C1 segment of cervical spinal cord (tissue), 14 donors: ENCODE measurements at places on chromosomes 16 and 17.

DNA sequence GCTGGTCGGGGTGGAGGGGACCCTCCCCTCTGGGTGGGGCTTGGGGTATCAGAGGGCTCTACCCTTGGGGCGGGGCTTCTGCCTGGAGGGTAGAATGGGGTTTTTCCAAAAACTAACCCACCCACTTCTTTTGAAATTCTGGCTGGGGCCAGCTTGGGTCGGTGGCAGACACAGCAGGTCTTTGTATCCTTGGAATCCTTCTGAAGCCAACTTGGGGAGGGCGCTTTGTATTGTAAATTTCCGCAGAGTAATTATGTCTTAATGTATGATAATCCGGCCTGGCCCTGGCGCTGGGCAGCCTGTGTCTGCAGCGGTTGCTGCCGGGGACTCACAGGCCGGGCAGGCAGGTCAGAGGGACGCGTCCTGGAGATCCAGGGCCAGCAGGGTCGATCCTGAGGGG, 33.9 kb upstream of the GSE1 start:
- DNase-seq, result no peak

GRCh38 chr17:20210614-20211013, 201.5 kb downstream of the SPECC1 start:
- DNase-seq, result no peak

- DNase-seq, result no peak
Observed at GRCh38 chr16:66372078-66372897, 5.8 kb downstream of the CDH5 start.

DNA sequence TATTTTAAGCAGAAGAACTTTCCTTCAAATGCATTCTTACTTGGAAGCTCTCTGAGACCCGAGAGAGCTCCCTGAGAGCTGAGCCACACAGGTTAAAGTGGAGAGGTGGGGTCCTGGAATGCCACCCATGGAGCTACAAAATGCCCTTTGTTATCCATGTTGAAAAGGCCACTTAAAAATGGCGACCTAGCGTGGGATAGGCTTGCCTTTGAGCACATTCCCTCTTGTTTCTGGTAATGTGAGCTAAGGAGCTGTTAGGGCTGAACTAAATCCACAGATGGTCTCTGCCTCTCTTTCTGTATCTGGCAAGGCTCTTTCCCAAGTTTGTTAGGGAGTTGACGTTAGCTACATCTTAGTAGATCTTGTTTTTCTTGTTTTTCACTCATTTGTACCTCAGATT, 171.6 kb downstream of the SNX29 start:
- DNase-seq, result no peak

- no peak for DNase-seq
Observed at GRCh38 chr16:55489119-55489955, 10.3 kb downstream of the MMP2 start.

DNA sequence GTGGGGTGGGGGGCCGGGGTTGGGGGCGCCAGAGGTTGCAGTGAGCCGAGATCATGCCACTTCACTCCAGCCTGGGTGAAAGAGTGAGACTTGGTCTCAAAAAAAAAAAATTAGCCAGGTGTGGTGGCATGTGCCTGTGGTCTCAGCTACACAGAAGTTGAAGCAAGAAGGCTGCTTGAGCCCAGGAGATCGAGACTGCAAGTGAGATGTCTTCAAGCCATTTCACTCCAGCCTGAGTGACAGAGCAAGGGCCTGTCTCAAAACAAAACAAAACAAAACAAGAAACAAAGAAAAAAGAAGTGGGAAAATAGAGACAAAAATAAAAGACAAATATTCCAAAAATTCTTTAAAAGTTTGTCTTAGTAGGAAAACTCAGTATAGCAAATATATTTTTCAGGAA, 135.1 kb upstream of the CORO6 start:
- no peak for DNase-seq

DNA sequence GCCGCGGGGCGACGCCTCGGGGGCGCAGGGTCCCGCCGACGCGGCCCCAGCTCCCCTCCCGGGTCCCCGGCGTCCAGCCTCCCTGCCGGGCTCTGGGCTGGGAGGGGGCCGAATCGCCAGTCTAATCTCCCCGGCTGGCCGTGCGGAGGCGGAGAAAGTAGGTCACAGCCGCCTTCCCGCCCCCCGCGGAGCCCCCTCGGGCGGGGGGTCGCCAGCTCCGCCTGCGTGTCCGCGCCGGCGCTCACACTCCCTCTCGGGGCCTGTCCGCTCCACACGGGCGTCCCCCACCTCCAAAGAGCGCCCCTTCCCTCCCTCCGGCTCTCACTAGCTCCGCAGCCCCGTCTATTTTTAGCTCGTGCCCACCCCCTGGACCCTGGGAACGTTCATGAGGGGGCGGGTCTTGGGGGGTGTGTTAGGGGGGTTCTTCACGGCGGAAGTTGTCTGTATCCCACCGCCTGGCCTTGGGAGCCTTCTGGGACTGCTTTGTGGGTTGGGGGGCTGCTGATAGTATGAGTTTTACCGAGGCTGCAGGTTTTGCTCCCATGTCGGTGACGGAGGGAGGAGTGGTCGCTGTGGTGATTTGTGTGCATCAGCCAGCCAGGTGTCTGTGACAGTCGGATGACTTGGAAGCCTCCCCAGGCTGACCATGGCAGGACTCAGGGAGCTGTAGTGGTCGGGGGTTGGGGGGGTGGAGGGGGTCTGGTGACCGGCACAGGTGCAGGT, 1.1 kb downstream of the ATP1B2 start:
- no peak for DNase-seq

- DNase-seq, result no peak
Observed at GRCh38 chr17:83052241-83052564, 27.2 kb upstream of the METRNL start.

- no peak for DNase-seq
Observed at GRCh38 chr17:61408151-61409041, 8.8 kb downstream of the TBX2 start.

DNA sequence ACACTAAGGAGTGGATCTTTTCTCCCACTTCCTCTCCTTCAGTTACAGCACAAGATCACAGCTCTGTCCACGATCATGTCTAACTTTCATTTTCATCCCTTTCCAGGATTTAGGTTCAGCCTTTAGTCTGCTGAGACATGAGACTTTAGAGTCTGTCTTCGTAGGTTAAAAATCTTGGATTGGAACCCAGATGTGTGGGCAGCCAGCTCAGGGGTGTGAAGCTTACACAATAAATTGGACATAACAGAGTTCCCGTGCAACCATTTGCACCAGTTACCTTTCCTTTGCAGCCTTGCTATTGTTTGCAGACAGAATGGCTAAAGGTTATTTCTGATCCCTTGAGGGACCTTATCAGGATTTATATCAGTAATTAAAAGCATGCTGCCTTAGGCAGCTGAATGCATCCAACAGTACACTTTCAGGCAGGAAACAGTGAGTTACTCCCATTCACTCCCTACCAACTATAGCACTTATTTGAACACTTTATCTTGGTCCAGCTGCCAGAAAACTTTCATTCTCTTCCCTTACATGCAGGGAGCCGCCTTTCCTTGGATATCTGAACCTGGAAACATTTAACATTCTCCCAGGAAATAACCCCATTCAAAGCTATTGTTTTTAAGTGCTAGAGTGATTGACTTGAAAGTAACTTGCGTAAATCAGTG, 87.3 kb downstream of the TMEM100 start:
- DNase-seq, result no peak

GRCh38 chr17:35766903-35767510, 6.3 kb downstream of the C17orf50 start:
- no peak for DNase-seq

DNA sequence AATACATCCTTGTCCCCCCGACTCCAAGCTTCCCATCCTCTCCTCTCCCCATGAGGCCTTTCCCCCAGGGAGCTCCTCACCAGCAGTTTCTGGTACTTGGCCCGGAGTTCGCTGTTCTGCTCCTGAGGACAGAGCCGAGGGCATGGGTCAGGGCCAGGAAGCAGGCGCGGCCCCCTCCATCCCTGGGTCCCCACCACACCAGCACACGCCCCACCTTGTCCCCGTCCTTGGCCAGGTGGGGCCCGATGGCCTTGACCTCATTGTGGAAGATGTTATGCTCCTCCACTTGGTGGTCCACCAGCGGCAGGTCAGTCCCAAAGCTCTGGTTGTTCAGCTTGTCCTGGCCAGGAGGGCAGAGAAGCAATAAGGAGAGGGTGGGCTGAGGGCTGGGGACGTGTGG, 36.2 kb downstream of the PPL start:
- DNase-seq, result no peak
